ENCODE measurements at places on chromosomes 7 and 10.
A peak's percentile ranks its signal among the peaks of the same experiment; 100 is the strongest.

DNA sequence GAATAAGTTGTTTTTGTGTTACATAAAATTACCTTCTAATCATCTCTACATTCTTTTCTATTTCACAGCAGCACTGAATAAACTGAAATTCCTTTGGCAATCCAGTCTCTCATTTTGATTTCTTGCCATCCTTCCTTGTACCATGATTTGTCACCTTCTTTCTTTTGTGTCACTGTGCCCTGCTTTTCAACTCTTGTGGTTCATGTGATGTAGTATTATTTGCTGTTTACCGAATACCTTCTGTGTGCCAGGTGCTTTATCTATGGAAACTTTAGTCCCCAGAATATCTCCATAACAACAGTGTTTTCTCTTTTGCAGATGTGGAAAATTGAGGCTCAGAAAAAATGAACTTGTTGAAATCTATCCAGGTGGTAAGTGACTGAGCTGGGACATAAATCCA, 220.3 kb downstream of the STK31 start:
- no peak for DNase-seq

GRCh38 chr10:46048152-46048551, 2.1 kb upstream of the MSMB start:
- no peak for DNase-seq

DNA sequence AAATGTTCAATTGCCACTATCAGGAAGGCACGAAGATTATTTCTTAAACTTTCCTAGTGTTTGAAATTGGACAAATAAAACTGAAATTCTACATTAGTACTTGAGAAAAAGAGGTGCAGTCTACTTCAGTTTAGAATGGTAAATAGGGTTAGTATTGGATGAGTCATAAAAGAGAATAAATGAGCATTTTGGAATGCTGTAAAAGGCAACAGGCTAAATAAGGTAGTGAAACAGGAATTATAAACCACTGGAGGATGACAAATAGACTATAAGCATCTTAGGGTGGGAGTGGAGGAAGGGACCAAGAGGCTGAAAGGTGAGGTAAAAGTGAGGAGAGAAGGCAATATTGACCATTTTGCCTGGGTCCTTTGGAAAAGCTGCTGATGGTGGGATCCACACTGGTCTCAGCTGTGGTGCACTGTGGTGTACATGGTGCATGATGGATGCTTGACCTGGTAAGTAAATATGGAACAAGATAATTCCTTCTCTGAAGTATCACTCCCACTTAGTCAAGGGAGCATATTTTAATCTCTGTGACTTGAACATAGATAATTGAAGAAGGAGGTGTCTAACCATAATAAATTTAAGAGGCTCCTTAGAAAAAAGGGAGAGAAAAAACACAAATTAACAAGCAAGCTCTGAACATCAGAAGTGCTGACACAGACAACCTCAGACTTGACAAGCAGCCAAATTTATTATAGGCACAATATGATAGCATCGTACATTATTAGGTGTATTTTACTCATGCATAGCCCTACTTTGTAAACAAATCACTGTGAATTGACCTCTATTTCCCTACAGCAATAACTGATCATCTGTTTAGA, 76.4 kb upstream of the SCIN start:
- no peak for DNase-seq

DNA sequence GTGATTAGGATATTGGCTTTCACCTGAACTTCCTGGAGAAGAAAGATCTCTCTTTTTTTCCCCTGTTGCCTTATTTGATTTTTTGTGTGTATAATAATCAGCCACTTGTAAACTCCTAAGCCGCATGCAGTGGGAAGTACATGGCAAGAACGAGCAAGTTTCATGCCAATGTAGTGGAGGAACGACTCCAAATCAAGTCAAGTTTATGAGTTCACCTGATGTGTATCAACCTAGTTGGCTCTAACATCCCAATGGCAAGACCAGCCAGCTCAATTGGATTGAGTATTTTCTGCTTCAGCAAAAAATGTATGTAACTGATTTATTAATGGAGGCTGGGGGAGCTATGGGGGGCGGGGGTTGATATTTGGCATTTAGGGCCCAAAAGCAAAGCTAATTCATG, 65.5 kb upstream of the LYZL1 start:
- DNase-seq: no peak

DNA sequence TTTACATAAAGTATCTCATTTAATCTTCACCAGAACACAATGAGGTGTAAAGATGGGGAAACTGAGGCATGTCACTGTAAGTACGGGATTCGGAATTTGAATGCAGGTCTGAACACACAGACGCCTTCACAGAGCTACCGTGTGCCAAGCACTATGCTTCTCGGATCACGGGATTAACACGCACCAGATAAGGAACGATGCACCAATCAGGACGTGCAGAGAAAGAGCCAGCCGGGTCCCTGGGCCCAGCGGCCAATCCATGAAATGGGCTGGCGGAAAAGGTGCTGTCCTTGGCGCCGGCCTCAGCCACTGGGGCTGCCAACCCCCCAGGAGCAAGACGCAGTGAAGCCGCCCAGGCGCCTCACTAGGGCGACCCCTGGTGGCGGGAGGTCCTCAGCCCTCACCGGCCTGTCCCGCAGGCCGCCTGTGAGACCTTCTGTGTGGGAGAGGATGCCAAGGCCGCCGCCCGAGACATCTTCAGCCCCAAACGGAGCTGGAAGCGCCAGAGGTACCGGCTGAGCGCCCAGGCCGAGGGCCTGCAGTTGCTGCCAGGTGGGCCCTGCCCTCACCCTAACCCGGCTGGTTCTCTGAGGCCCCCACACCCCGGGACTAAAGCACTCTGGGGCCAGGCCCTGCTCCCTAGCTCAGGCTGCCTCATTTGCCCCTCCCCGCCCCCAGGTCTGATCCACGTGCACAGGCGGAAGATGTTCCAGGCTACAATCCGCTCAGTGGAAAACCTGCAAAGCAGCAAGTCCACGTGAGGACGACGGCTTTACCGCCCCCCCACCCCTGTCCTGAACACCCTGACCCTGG, 15.6 kb downstream of the ATG9B start:
- peak; percentile 95 for DNase-seq

- peak; percentile 94 for DNase-seq
Measured at GRCh38 chr10:118423800-118424442, 81.8 kb upstream of the FAM204A start.

GRCh38 chr7:113000316-113001020, 86.2 kb downstream of the GPR85 start:
- no peak for DNase-seq

- DNase-seq: no peak
Measured at GRCh38 chr7:63080406-63080805, 918.2 kb upstream of the ZNF722 start.

- no peak for DNase-seq
Measured at GRCh38 chr7:99730238-99730810, 4.7 kb downstream of the CYP3A7 start.

GRCh38 chr7:116271161-116271913, 61.0 kb downstream of the TES start:
- no peak for DNase-seq

DNA sequence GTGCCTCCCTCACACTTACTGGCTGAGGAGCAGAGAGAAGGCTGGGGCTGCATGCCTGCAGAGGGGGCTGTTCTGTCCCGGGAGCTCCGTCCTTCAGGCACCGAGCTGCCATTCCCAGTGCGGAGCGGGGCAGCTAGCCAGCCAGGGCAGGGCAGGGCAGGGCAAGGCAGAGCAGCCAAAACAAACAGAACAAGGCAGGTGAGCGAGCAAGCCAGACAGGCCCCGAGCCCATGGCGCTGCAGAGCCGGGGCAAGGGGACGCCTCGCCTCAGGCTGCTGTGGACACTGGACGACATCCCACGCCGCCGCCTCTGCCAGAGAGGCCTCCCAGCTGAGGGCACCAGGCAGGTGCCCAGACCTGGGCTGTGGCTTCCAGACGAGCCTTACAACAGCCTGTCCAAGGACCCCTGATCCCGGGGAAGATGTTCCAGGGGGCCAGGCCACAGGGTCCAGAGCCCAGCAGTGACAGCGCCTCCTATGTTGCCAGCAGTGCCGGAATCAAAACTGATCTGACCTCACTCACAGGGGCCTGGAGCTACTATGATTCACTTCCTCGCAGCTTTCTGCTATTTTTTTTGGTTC, 8.2 kb upstream of the NDST2 start:
- DNase-seq: peak; percentile 46

- no peak for DNase-seq
Measured at GRCh38 chr7:29980151-29980550, 9.4 kb downstream of the SCRN1 start.

- no peak for DNase-seq
Measured at GRCh38 chr10:653991-654646, 35.3 kb downstream of the DIP2C start.

DNA sequence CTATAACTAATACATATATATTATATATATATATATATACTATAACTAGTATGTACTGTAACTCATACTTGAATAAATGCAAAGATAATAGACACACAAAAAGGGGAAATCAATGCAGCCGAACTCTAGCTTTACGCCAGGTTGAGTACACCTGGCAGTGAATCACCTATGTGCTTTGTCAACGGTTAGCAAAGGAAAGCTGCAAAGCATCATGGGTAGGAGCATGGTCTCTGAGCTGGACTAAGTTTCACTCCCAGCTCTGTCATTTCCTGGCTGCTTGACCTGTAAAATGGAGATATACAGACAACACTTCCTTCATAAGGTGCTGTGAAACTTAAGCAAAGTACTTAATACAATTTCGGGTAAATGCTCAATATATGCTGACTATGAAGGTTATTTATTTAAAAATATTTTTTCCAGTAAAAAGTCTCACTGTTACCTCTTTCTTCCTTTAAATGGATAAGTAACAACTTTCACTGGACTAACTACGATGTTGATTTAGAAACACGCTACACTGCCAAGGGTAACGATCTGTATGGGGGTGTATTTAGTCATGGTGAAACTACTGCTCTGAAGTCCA, 61.7 kb upstream of the ITGA8 start:
- DNase-seq: no peak

DNA sequence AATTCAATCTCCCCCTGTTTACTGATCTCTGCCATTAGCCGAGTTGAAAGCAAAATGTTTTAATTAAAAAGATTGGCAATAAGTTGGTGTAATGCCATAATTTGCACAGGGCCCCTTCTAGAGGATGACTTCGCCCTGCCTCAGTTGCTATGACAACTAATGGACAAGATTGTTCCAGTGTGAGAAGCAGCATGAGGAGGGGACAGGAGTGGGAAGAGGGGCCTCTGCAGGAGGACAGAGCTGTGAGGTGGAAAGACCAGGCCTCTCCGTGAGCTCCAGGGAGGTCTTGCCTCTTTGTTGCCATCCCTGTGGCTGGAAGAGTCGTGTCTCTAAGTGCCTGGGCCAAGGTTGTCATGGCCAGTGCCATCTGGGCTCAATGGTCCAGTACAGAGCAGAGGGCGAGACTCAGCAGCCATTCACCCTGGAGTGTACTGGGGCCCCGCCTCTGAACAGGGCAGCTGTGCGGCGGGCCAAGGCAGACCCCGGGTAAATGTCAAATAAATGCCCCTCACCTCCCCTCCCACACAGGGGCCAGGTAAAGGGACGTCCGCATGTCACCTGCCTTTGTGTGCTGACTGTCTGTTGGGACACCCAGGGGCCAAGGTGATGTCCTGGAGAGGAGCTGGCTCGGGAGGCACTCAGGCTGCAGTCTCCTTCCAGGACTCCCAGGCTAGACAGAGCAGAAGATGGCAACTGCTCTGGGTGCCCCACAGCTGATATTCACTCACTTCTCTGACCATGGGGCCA, 97.0 kb upstream of the RET start:
- DNase-seq: no peak

DNA sequence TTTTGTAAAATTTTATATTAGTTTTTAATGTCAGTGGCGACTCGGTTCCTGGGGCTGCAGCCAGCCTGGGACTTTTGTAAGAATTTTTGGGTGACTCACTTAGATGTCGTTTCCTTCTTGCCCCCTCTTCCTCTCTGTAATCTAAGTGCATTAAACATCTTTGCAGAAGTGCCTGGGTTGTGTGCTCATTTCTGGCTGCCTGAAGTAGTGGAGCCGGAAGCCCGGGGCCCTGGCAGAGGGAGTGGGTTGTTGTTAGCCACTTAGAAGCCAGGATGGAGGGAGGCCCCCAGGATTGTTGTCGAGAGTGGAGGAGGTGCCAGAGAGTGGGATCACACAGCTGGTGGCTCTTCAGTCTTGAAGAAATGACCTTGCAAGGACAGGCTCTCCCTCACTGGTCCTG, 11.0 kb upstream of the TRIM8 start:
- DNase-seq: no peak

- no peak for DNase-seq
Measured at GRCh38 chr10:58241346-58241745, 26.3 kb downstream of the IPMK start.

DNA sequence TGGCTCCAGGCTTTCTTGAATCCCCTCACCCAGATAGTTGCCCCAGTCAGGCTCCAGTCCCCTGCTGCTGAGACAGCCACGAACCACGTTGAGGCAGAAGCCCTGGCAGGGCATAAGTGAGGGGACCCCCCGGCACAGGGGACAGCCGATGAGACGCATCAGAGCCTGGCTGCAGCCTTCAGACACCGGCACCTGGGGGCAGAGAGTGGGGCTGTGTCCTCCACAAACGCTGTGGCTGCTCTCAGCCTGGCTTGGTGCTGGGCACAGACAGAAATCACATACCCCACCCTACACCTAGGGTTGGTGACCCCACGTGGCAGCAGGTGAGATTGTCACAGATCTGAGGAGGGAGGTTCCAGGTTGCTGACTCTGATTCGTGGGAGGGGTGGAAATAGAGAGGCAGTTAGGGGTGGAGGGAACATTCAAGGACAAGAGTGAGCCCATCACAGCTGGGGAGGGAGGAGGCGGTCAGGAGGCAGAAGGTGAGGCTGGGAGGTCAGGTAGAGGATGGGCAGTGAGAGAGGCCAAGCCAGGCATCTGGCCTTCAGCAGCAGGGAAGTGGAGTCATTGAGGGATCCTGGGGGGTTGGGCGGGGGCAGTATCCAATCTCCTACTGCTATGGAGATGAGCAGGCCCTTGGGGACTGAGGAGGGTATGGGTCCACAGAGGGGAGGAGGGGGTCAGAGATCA, 3.2 kb downstream of the GPC2 start:
- no peak for DNase-seq

- peak; percentile 13 for DNase-seq
Measured at GRCh38 chr10:64733980-64734379, 1212.8 kb downstream of the REEP3 start.

DNA sequence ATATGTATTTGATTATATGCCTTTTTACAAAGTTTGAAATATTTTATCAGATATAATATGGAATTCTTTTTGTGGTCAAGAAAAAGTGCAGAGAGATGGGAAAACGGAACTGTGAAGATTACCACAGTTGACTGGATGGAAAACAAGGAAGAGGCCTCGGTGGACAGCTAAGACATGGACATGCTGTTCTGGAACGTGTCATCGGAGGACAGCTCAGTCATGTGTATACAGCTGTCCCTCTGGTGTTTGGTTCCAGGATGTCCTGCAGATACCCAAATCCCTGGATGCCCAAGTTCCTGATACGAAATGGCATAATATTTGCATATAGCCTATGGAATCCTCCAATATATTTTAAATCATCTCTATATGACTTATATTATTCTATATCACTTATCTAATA, 49.4 kb downstream of the TRIL start:
- no peak for DNase-seq

DNA sequence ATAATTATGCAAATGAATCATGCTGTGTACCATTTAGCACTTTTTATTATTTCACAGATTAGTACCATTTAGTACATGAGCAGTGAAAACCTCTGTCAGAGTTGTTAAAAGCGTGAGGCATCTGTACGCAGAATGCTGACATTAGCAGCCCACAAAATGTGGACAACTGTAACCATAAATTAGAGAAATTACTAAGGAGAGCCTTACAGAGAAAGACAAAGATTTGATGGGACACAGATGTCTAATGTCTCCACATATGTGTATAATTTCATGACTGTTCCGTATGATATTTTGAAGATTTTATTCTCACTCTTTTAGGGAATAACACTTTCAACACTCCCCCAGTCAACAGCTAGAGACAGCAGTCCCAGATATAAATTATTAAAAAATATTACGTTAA, 414.0 kb upstream of the ANKRD30A start:
- no peak for DNase-seq
